ENCODE measurements at places on chromosomes 11 and 22.

DNA sequence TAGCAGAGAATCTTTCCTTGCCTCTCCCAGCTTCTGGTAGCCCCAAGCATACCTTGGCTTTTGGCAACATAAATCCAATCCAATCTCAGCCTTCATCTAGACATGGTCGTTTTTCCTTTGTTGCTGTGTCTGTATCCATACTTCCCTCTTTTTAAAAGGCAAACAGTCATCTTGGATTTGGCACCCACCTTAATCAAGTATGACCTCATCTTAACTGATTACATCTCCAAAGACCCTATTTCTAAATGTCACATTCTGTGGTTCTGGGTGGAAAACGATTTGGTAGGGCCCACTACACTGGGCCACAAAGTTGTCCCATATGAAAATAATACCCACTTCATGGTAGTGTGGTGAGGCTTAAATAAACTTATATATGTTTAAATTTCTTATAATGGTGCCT lies 852 bp downstream of the BUD13 start:
- DNase-seq: no peak

DNA sequence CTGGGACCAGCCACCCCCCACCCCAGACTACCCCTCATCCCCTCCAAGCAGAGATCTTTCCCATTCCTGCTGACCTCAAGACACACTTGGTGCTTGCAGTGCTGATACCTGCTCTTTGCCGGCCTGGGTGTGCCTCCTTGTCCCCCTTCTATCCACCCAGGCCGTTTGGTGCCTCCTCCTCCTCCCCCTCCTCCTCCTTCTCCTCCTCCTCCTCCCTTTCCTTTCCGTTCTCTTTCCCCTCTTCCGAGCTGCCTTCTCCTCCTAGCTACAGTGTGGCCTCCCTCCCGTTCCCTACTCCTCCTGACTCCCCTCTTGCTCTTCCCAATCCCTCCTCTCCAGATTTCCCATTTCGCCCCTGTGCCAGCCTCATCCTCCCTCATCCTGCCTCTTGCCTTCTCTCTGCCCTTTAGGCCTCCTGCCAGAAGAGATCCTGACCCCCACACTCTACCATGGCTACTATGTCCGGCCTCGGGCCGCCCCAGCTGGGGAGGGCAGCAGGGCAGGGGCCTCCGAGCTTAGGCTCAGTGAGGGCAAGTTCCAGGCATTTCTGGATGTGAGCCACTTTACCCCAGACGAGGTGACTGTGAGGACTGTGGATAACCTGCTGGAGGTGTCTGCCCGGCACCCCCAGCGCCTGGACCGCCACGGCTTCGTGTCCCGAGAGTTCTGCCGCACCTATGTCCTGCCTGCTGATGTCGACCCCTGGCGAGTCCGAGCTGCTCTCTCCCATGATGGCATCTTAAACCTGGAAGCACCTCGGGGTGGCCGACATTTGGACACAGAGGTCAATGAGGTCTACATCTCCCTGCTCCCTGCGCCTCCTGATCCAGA lies 712 bp downstream of the HSPB2 start:
- no peak for DNase-seq

- no peak for DNase-seq
Measured at GRCh38 chr22:45969414-45969799, 7.6 kb downstream of the WNT7B start.

DNA sequence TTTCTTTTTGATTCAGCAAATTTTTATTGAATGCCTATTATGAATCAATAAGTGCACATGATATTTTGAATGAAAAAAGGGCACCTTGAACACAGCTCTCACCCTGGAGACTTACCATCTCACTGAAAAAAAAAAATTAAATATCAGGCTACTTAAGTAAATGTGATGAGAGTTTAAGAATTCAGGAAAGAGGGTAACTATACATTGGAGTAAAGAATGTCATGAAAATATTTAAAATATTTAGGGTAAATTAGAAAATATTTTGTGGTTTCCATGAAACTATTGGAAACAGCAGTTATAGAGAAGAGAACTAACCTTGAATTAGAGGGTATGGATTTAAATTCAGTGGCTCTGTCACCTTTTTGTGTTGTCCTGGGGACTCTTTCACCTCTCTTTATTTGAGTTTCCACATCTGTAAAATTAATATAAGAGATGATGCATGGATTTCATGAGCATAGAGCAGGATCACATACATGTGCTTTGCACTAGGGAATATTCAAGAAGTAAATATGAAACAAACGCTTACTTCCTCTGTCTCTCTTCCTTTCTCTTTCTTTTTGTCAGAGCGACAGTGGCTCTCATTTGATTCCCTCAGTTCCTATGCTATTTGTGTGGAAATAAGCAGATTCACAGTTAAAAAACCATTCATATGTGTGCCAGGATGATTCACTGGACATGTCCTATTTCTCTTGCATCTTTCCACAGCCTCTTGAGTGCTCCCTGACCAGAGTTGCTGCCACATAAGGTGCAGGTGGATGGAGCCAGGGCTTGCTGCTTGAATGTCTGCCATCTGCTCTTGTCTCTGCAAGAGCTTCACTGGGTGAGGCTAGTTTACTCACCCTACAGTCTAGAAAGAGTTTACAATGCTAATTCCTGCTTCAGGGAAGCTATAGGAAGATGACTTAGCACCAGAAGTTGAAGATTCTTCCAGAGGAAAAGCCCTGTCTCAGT lies 533.1 kb downstream of the ETS1 start:
- no peak for DNase-seq

- no peak for DNase-seq
Measured at GRCh38 chr11:77879218-77879617, 58.3 kb downstream of the AAMDC start.

DNA sequence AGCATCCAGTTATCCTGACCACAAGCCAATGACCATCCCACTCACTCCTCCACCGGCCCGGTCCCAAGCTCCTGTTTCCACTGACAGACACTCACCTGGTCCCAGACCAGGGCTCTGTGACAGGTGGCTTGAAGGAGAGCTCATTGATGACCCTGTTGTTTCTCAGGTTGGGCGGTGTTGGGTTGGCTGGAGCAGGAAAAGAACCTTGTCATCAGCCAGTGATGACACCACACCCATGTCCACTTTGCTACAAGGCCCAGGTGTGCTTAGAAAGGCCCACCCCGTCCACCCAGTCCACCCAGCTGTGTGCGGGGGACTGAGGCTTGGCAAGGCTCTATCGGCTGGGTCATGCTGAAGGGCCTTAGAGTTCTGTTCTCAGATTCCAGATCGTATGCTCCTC lies 42.9 kb downstream of the GAB4 start:
- no peak for DNase-seq

DNA sequence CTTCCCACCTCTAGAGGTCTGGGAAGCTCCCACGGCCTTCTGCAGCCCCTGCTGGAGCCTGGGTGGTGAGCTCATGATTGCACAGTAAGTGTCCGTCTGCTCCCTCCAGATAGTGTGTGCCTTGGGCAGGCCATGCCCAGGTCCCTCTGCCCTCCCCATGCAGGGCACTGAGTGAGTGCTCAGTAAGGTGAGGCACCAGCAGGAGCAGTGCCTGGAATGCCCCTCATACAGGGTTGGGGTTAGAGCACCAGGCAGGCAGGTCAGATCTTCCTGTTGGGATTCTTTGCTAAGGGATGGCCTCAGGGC lies 50.3 kb downstream of the NAT10 start:
- no peak for DNase-seq

DNA sequence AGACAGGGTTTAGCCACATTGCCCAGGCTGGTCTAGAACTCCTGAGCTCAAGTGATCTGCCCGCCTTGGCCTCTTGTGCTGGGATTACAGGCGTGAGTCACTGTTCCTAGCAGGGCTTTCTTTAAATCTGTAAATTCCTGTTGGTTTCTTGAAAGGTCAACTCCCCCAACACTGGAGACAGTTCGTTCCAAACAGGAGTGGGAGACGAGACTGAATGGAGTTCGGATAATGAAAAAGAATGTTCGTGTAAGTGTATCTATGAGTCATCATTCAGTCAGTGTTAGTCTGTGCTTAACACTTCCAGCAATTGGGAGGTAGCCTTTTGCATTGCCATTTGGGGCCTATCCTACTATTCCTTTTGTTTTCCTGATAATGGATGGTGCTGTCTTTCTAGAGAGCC lies 10.0 kb upstream of the BACE1-AS start:
- DNase-seq: no peak

- DNase-seq: no peak
Measured at GRCh38 chr22:29854432-29854831, 16.4 kb upstream of the ASCC2 start.

DNA sequence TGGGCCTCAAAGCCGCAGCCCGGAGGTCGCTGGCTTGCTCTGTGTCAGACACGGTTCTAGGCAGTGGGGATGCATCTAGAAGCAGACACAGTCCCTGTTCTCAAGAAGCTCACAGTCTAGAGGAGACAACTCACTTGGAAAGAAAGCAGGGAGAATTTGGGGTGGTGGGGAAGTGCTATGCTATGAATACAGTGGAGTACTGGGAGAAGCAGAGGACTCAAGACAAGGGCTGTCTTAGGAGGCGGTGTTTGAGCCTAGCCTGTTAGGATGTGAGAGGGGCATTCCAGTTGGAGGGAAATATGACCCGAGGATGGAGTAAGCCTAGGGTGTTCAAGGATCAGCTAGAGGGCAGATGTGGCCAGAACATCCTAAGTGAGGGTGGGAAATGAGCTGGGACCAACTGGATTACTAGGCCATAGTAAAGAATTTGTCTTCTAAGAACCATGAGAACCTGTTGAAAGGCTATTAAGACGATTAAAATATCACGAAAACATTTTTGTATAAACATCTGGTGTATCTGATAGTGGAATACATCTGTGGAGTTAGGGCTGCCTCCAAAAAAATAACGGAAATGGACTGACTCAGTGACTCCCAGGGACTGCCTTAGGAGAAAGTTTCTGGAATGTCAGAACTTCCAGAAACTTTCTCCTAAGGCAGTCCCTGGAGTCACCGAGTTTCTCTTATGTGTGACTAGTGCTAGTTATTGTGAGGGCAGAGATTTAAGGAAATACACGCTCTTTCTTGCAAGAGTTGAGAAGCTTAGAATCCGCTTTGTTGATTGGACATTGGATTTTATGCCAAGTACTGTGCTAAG lies 1.1 kb upstream of the PITPNB start:
- DNase-seq: peak; percentile 48

DNA sequence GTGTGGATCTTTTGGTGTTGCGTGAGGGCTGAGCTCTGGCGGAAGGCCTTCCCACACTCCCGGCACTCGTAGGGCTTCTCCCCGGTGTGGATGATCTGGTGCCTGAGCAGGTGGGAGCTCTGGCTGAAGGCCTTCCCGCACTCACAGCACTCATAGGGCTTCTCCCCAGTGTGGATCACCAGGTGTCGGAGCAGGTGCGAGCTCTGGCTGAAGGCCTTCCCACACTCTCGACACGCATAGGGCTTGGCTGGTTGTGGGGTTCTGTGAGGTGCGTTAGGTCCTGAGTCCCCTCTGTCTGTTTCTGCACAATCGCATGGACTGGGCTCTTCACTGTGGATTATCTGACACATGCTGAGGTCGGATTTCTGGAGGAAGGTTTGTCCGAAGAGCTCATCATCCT lies 6.4 kb downstream of the ZNF70 start:
- DNase-seq: no peak

- DNase-seq: no peak
Measured at GRCh38 chr11:36237391-36237790, 51.8 kb downstream of the COMMD9 start.

DNA sequence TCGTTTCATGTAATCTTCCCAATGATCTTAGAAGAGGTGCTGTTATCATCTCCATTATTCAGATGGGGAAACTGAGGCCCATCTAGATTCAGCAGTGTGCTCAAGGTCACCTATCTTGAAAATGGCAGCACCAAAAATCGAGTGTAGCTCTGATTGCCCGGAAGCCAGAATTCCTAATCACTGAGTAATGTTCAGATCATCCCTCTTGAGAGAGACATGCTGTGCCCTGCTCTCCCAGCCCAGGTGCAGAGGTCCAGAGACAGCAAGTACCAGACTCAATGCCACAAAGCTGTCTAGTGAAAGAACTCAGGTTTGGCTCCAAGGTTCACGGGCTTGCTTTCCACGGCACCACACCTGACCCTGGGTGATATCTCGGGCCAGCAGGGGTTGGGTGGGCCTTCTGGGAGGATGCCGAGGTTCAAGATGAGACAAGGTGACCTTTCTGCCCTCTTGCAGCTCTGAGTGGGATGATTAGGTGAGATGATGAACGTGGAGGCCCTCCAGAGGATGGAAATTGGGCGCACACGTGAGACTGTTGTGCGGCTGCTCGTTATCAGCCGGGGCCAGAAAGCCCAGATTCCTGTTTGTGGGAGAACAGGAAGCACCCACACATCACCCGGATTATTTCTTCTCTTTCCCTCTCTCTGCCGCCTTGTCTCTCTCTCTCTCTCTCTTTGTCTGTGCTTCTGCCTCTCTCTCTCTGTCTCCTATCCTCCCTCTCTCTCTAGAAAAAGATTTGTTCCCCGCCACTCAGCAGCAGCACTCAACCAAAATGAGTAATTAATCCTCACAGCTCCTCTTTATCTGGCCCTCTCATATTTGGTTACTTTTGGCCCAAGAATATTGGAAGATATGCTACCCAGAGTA lies 19.0 kb upstream of the RASD2 start:
- DNase-seq: no peak

- DNase-seq: no peak
Measured at GRCh38 chr11:119339589-119340334, 921 bp downstream of the C1QTNF5 start.

DNA sequence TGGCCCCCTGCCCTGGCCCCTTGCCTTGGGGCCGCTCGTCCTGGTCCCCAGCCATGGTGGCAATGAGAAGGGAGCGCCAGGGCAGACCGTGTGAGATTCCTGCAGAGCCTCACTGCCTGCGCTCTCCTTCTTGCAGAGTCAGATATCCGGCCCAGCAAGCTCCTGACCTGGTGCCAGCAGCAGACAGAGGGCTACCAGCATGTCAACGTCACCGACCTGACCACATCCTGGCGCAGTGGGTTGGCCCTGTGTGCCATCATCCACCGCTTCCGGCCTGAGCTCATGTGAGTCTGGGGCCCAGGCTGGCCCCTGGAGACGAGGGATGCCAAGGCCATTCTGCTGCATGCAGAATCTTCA lies 114.1 kb downstream of the MICAL2 start:
- DNase-seq: peak; percentile 78

- DNase-seq: no peak
Measured at GRCh38 chr11:16935518-16936302, 78.5 kb downstream of the PLEKHA7 start.

DNA sequence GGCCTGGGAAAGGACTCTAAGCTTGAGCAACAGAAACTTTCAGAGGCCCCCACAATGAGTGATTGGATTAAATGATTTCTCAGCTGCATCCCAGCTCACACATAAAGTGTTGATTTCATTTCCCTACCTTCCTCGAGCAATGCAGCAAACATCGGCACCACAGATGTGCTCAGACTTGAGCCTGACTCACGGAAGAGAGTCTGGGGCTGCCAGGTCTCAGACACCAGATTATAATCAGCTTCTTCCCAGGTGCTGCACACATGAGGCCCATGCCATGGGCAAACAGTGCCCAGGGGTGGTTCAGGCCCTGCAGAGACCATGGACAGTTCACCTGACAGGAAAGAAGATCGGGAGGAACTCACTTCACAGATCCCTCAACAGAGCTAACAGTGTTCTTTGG lies 226.6 kb upstream of the TENM4 start:
- no peak for DNase-seq
